ENCODE measurements at places on chromosomes 7 and 10. TPM values are rescaled to one million over a fixed set of nuclear protein-coding genes. Genes with fewer than 3 reads are reported as not detected.

TUBB8 gene
- total RNA-seq: not detected

COL26A1 gene
- under 0.01 TPM for total RNA-seq

HTR7 gene
- total RNA-seq: 0.27 TPM

ZNF248 gene
- total RNA-seq: 7.3 TPM

GOLGA7B gene
- total RNA-seq: under 0.01 TPM

PNLIPRP2 gene
- total RNA-seq: not detected

MOGAT3 gene
- total RNA-seq: not detected

C7orf33 gene
- not detected for total RNA-seq

BLNK gene
- total RNA-seq: 1.3 TPM

IFIT1 gene
- total RNA-seq: 4.6 TPM

ZNF488 gene
- 0.27 TPM for total RNA-seq

JAKMIP3 gene
- total RNA-seq: under 0.01 TPM

ARHGEF35 gene
- total RNA-seq: 0.54 TPM

PAXIP1 gene
- total RNA-seq: 9.7 TPM

ZDHHC16 gene
- total RNA-seq: 52.5 TPM

ZNF736 gene
- total RNA-seq: 12.1 TPM

SLC39A12 gene
- total RNA-seq: not detected

EIF4H gene
- total RNA-seq: 165 TPM

All from hematopoietic multipotent progenitor cell (in vitro differentiated cells).